Right cardiac atrium (tissue), 5 donors: ENCODE measurements at places on chromosomes 2 and 18.
A peak's percentile ranks its signal among the peaks of the same experiment; 100 is the strongest.

GRCh38 chr2:76429374-76429773 is 718.7 kb upstream of the GCFC2 start:
- no peak for DNase-seq

- no peak for DNase-seq
Measured at GRCh38 chr2:117273009-117273671, 541.4 kb upstream of the DDX18 start.

DNA sequence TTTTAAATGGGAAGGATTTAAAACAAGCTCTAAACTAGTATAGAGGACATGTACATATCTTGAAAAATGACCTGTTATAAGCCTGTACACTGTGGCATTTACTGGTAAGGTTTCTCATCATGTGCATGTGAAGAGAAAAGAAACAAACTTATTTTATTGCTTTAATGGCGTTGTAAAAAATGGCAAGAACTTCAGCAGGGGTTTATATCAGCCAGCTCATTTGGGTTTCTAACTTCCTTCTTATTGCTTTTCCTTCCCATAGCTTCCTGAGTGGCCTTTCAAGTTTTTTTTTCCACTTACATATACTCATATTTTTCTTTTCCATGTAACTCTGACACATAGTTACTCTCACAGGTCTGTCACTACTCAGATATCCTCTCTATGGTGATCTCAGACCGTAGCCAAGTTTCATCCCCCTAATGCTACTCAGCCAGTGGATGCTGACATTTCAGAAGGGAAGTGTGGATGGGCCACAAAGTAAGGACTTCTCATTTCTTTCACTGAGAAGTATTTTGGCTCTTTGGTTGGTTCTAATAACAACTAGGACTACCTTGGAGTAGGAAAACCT is 198.2 kb downstream of the PARD3B start:
- DNase-seq: no peak

DNA sequence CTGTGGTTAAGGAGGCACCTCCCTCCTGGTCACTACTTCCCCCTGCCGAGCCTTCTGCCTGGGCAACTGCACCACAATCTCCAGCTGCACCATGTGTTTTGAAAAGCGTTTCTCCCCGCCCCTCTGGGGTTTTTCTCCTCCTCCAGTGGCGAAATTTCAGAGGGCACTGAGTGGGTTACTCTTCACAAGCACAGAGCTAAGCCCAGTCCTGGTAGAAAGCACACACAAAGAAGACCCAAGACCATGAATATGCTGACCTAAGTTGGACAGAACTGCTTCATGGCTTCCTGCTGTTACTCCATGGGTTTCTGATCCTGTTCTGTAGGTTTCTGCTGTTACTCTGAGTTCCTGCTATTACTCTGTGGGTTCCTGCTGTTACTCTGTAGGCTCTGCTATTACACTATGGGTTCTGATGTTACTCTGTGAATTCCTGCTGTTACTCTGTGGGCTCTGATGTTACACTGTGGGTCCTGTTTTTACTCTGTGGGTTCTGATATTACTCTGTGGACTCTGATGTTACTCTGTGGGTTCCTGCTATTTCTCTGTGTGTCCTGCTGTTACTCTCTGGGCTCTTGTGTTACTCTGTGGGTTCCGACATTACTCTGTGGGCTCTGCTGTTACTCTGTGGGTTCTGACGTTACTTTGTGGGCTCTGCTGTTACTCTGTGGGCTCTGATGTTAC is 216.6 kb downstream of the RTP5 start:
- DNase-seq: peak; percentile 58

GRCh38 chr18:61388010-61388409 is 54.8 kb downstream of the CDH20 start:
- no peak for DNase-seq

DNA sequence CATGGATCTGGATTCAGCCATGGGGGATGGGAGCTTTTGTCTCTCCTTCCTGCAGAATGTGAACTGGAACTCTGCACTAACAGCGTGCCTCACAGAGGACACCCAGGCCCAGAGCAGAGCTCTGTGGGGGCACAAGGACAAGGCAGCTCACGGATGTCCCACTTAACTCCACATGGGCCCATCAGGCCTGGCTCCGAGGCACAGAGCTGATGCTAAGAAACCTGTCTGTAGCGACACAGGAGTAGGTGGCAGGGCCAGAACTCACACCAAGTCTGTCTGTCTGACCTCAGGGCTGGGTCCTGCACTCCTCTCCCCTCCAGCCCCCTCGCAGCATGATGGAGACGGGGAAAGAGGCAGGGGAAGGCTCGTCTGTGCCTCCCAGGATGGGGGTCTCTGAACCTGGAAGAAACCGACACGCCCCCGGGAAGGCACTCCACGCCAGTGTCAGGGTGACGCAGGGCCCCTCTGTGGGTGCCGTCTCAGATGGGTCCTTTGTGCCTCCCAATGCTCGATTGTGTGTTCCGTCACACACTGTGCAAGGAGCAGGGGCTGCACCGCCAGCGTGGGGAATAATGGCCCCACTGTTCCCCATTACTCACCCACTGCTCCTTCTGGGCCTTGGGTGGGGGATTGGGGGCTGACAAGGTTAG is 36.6 kb downstream of the FAM178B start:
- no peak for DNase-seq

DNA sequence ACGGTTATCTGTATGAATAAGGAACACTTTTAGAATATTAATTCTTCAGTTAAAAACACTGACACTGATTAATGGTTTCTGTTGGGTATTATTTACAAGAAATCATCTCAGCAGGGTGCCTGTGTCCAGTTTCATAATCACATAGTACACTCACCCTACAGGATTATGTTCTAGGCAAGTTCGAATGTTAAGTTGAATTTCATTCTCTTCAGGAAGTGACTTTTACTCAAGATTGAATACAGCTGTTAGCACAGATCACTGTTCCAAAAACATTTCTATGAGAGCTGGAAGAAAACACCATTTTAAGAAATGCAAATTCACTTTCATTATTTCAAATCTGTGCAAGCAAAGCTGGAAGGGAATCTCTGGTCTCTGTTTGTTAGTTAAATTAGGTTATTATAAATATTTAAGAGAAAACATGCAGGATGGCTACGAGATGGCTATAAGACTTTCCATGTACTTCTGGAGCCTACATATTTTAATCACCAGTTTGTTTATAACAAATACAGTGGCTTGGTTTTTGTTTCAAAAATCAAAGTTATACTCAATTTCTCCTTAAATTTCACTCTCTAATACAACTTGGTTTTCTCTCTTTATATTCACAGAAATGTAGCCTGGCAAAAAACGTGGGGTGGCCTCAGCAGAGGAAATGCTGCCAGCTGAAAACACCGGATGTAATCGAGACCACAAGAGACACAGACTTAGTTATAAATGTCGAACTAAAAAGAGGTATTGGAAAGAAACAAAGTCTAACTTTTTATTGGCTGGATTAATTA is 65.8 kb downstream of the RBMS1 start:
- no peak for DNase-seq

DNA sequence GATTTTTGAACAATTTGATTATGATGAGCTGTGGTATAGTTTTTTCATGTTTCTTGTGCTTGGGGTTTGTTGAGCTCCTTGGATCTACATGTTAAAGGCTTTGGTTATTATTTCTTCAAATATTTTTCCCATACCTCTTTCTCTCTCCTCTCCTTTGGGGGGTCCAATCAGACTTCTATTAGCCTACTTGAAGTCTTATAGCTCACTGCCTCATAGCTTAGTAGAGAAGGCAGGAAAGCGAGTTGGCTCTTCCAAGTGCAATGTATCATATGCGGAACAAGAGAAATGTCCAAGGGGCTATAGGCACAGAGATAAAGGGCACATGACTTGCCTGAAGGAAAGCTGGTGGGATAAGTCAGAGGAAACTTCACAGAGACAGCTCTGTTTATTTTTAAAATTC is 14.1 kb upstream of the FABP1 start:
- no peak for DNase-seq

- no peak for DNase-seq
Measured at GRCh38 chr18:73670524-73670923, 477.1 kb downstream of the FBXO15 start.

DNA sequence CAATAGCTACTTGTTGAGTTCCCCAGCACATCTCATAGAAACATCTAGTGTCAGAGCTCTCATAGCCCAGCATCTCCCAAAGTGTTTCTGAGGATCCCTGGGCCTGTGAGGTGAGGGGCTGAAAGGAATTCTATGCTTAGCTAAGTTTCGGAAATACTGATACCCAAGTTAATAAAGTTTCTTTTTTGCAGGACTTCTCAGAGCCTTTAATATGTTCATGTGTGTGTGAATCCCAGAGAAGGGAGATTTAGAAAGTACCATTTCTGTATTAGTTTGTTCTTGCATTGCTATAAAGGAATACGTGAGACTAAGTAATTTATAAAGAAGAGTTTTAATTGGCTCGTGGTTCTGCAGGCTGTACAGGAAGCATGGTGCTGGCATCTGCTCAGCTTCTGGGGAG is 211.2 kb downstream of the TSN start:
- no peak for DNase-seq

GRCh38 chr2:30772021-30772705 is 35.1 kb downstream of the CAPN13 start:
- no peak for DNase-seq

DNA sequence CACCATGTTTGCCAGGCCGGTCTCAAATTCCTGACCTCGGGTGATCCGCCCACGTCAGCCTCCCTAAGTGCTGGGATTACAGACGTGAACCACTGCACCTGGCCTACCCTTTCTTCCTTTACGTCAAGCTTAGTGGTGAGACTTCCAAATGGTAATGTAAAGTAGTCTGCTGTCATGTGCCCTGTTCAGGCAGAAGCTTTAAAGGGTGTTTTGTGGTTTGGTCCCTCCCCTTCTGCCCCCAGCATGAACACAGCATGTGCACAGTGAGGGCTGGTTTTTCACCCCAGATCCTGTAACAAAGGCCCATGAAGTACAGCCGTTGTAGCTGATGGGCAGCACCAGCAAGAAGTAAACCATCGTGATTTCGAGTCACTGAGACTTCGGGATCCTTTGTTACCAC is 2.7 kb upstream of the DTYMK start:
- no peak for DNase-seq

- no peak for DNase-seq
Measured at GRCh38 chr2:138107288-138107687, 143.0 kb downstream of the HNMT start.

DNA sequence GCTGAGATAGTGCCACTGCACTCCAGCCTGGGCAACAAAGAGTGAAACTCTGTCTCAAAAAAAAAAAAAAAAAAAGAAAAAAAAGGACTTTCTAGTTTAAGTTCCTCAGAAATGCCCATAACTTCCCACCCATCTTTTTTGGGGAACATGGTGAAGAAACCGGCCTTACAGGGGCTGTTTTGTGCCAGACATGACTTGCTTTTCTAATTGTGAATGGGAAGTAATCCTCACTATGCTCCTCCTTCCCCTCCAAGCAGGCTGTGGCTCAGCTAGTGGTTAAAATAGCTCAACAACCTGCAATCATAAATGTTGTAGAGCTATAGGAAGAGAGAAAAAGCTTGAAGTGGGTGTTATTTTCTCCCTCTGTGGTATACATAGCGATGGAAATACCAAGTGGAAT is 34.1 kb upstream of the OLA1 start:
- no peak for DNase-seq
